SK-N-DZ (cell line): ENCODE measurements at places on chromosomes 2 and 18.

- peak; percentile 45 for DNase-seq
Observed at GRCh38 chr18:23812546-23813440, 123.5 kb downstream of the LAMA3 start.

GRCh38 chr2:100141906-100142305, 484 bp downstream of the AFF3 start:
- DNase-seq = no peak

GRCh38 chr2:39897273-39897672, 118.2 kb upstream of the THUMPD2 start:
- no peak for DNase-seq

- DNase-seq = no peak
Observed at GRCh38 chr2:181354626-181355025, 102.6 kb upstream of the ITGA4 start.

DNA sequence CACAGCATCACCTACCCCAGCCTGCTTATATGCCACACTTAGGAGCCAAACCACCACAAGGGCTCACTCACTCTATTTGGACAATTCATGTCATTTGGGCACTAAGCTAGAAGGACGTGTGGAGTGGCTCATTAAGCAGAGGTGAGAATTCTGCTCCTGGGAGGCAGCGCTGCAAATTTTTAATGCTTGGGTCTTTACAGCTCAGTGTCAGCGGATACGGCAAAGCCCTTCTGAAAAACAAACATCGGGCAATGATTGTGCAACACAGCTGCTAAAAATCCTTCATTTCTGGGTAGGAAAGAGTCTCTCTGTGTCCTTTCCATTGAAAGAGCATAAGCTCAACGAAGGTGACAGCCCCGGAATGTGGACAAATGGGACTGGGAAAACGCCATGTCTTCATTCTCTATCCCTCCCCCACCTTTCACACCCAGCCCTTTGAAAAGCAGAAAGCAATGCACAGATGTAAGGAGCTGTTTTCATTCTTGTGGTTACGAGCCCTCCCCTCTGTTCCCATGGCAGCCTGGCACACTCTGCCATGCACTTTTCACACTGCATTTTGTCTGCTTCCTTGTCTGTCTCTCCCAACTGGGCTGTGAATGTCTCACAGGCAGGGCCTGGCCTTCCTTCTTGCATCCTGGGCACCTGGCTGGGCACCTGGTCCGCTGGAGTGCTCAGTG, 16.0 kb downstream of the TMEM177 start:
- DNase-seq = no peak

GRCh38 chr18:78871618-78872017, 108.0 kb upstream of the SALL3 start:
- DNase-seq = no peak
